ENCODE measurements at places on chromosomes 1 and 21.

DNA sequence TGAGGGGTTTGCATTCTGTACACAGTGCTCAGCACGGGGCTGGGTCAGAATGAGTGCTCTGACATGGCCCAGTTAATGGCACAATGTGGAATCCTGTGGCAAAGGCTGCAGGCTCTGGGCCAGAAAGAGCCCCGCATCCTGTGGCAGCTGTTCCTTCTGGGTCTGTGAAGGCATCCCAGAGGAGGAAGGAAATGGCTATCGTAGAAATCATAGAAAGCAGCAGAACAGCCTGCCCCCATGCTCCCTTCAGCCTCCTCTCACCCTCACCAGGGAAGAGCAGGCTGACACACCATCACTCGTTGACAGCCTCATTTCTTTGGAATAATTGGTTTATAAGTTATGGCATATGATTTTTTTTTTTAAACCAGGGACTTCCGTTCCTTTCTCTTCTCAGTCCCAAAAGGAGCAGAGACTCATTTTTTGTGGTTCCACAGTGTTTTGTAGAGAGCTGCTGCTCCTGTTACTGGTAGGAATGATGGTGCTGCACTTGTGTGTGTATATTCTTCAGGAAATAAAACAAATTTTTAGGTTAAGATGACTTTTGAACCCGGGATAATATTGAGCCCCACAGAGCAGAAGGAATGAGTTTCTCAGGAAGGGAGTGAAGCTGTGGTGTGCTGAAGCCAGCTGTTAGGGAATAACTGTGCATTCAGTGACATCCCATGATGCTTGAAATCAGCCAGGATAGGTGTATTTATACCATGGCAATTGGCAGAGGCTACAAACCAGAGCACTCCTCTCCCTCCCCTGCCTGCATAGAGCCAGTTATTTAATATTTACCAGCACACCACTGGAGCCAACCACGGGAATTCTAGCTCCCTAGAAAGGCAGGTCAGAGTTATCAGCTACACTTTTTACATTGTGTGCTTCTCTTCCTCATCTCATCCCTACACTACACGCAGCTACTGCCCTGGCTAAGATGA is 32.0 kb downstream of the PLXNA2 start:
- DNase-seq, result no peak

DNA sequence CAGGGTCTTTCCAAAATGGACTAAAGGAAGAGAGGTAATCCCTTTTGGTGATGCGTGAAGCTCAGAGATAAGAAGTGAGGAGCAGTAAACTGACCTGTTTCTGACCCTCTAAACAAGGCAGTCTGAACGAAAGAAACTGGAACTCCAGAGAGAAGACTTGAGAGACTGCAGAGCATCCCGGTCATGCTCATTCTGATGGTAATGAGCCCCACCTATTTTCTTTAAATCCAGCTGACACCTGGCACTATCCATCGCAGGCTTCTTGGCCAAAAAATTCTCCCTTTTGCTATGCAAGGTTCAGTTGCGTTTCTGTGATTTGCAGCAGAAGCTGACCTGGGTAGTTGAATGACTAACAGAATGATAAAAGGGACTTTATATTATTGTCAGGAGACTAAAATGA is 105.9 kb upstream of the KCNK2 start:
- DNase-seq, result no peak

GRCh38 chr1:230745071-230745470 is 2.1 kb upstream of the CAPN9 start:
- DNase-seq, result no peak

GRCh38 chr1:100028765-100029164 is 59.0 kb downstream of the SLC35A3 start:
- no peak for DNase-seq

- DNase-seq, result no peak
These were observed 20.5 kb downstream of the PLA2G4A start for GRCh38 chr1:186849271-186849671.

GRCh38 chr1:93701629-93702028 is 20.0 kb upstream of the BCAR3 start:
- no peak for DNase-seq

DNA sequence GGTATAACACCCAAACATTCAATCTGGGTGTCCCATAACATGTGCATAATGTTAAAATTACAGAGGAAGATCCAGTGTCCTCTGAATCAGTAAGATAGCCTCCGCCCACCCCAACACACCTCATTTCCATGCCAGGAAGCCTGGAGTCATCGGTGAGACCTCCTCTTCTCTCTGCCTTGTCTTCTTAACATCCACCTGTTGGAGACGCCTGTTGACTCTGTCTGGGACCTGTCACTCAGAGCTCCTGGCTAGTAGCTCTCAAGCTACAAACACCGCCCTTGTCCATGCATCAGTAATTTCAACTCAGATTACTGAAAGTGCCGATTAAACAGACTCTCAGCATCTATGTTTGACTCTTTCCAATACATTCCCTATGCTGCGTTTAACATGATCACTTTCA is 27.4 kb downstream of the KCNJ15 start:
- DNase-seq, result peak; percentile 61

GRCh38 chr1:48536477-48536876 is 64.5 kb upstream of the SPATA6 start:
- peak; percentile 99 for DNase-seq

- no peak for DNase-seq
These were observed 19.8 kb upstream of the VCAM1 start for GRCh38 chr1:100699744-100700143.

DNA sequence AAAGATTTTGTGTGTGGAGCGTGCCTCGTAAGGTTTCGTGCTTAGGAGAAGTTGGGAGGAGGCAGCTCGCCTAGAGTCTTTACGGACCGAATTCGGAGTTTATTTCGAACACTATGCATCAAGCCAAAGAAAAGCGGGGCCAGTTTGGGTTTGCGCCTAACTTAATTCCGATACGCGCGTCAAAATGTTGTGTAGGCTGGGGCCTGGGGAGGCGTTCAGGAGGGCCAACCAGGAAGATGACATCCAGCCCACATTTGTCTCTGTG is 6.4 kb downstream of the FOXD2 start:
- no peak for DNase-seq

DNA sequence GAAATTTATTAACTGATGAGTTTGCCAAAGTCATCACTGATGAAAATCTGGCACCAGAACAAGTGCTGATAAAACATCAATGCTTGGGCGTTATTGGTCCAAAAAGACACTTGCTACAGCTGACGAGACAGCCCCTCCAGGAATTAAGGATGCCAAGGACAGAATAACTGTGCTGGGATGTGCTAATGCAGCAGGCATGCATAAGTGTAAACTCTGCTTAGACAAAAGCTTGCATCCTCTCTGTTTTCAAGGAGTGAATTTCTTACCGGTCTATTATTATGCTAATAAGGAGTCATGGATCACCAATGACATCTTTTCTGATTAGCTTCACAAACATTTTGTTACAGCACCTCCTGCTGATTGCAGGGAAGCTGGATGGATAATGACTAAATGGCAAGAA is 402.0 kb downstream of the LTN1 start:
- DNase-seq, result no peak

DNA sequence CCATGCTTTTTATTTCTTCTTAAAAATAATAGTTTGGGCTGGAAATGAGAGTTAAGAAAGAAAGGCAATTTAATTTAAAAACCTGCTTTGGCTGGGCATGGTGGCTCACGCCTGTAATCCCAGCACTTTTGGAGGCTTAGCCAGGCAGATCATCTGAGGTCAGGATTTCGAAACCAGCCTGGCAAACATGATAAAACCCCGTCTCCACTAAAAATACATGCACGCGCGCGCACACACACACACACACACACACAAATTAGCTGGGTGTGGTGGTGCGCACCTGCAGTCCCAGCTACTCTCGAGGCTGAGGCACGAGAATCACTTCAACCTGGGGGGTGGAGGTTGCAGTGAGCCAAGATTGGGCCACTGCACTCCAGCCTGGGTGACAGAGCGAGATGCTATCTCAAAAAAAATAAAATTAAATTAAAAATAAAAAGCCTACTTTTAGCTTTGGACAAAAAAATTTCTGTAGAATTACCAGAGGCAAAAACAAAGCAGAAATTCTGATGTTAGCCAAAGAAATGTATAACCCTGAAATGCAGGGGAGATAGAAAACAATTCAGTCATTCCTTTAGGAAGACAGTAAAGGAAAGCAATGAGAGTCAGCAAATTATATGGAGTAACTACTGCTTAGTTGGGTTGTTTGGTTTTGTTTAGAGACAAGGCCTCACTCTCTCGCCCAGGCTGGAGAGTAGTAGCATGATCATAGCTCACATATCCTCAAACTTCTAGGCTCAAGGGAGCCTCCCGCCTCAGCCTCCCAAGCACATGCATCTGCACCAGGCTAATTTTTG is 15.7 kb upstream of the IPP start:
- DNase-seq, result no peak

DNA sequence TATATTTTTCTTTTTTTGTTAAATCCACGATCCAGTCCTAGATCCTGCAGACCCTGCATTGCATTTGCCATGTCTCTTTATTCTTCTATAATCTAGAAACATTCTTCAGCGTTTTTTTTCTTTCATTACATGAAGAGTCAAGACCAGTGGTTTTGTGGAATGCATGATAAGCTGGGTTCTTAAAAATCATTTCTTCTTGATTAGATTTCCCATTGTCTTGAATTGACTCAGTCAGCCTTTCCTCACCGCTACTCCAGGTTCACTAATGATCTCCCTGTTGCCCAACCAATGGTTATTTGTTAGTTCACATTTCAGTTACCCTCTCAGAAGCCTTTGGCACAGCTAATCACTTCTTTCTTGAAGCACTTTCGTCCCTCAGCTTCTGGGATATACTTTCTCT is 25.2 kb downstream of the CHD1L start:
- DNase-seq, result no peak

DNA sequence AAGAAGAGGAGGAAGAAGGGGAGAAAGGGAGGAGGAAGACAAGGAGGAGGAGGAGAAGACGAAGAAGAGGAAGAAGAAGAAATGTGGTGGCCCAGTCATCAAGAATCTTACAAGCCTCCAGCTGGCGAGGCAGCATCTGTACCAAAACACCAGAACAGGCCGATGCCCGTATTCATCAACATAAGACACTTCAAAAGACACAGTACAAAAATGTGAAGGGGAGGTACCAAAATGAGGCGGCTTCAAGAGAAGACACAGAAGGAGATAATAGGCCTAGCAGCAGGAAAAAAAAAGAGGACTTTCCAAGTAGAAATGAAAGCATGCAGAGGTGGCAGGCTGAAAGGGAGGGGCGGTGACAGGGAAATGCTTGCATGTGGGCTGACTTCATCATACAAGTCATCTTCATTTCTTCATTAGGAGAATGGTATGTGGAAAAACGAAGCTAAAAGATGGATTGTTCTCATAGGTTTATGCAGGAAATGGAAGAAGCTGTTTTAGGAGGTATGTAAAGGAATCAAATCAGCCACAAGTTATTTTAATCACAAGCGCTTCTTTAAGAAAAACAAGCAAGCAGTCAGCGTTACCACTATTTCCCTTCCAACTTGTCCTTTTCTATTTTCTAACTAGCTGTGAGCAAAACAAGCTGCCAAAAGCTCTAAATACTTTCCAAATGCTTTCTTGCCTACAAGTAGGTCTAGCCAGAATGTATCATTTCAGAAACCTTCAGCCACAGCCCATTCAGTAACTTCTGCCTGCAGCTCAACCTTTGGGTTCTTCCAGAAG is 192.3 kb downstream of the SLC45A1 start:
- no peak for DNase-seq

- no peak for DNase-seq
These were observed 784.5 kb downstream of the USP25 start for GRCh38 chr21:16514316-16514715.

DNA sequence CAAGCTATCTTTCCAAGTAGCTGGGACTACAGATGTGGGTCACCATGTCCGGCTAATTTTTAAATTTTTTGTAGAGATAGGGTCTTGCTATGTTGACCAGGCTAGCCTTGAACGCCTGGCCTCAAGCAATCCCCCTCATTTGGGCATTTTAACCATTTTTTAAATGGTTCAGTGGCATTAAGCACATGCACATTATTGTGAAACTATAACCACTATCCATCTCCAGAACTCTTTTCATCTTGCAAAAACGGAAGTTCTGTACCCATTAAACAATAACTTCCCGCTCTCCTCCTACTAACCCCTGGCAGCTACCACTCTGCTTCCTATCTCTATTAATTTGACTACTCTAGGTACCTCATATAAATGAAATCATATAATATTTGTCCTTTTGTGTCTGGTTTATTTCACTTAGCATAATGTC is 4.8 kb upstream of the IL6R start:
- no peak for DNase-seq

DNA sequence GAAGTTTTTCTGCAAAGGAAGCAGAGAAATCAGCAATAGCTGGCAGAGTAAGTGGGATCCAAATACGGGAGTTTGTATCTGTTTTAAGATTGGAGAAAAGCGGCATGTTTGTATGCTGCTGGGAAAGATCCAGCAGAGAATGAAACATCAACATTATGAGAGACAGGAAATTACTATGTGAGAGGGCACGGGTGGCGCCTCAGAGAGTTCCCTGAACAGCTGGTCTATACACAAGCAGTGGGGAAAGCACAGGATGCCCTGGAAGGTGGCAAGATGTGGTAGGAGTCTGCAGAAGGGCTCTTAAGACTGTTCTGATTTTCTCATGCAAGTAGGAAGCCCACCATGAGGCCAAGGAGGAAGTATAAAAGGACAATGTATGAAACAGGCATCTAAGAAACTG is 130.4 kb downstream of the RERE start:
- DNase-seq, result no peak

DNA sequence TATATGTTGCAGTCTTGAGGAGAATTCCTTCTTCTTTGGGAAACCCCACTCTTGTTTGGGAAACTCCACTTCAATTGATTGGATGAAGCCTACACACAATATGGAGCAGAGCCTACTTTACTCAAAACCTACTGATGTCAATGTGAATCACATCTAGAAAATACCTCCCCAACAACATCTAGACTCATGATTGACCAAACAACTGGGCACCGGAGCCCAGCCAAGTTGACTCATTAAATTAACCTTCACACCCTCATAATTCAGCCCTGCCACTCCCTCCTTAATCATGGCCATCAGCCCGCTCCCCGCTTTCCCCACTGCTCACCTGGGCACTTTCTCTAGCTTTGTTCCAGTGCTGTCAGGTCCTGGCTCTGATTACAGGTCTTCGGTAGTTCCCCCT is 208.1 kb upstream of the MAP1LC3C start:
- DNase-seq, result no peak

DNA sequence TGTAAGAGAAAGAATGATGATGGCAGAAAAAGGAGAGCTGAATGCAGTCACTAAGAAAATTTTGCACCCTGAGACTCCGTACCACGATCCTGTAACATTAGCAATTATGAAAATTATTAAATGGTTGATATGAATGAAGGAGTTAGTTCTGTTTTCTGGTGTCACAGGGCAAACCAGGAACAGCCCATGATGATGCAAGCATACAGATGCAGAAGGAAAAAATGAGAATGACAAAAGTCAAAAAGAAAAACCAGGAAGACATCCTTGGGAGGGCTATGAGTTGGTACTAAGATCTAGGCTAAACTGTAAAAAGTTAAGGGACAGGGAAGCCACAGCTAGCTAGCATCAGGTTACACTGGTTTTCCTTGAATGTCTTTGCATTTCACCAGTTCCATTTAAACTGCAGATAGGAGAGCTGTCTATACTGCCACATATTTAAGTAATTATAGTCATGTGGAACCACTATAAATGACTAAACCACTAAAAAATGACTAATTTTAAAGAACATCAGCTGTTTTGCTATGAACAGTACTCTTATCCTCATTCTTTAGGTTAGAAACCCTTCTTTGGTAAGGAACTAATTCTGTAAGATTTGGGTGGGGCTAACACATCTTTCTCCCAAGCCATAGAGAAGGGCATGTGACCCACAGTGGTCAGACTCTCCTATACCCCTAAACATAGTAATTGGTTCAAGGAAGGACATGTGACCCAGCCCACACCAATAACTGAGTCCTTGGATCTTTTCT is 11.4 kb downstream of the DOCK7 start:
- no peak for DNase-seq

- DNase-seq, result no peak
These were observed 391 bp upstream of the KIAA1614 start for GRCh38 chr1:180912211-180912800.
